Forelimb muscle (tissue), 1 donor: ENCODE measurements at places on chromosomes 2 and 18.

- no peak for DNase-seq
Observed at GRCh38 chr2:150472511-150472899, 15.0 kb downstream of the RND3 start.

- DNase-seq: no peak
Observed at GRCh38 chr18:25074925-25075324, 277.0 kb downstream of the ZNF521 start.

- DNase-seq: no peak
Observed at GRCh38 chr2:86420913-86421312, 20.3 kb upstream of the KDM3A start.

DNA sequence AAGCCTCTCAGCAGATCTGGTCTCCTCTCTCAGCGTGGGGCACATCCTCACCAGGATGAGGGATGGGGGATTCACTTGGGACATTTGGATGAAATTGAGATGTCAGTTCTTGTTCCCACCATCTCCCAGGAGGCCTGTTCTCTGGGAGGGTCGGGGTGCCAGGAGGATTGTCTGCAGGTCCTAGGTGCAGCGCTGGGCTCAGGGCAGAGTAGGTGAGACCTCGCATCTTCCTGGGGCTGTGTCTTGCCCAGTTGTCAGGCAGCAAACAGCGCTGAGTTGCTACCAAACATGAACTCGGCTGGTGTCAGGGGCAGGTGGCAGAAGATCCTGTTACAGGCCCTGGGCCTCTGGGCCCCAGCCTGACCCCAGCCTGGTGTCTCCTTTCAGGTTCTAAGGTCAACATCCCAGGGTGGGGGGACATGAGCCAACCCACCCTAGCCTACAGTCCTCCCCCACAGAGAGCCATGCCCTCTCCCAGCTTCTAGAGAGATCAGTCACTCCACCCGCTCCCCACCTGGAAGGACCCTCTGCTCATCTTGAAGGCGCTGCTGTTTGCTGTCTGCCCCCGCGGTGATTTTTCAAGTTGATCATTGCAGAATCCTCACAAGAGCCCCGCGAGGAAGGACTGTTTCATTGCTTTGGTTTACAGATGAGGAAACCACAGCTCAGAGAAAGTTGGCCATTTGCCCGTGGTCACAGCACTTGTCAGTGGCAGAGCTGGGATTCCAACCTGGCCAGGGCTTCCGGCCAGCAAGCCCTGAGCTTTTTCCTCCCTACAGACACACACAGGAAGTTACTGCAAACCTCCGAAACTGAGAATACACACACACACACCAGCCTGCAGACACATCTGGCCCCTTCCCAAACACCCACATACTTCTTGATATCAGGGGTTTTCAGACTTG is 83.9 kb downstream of the STPG4 start:
- no peak for DNase-seq

- DNase-seq: no peak
Observed at GRCh38 chr2:63058144-63058920, 7.7 kb downstream of the OTX1 start.

DNA sequence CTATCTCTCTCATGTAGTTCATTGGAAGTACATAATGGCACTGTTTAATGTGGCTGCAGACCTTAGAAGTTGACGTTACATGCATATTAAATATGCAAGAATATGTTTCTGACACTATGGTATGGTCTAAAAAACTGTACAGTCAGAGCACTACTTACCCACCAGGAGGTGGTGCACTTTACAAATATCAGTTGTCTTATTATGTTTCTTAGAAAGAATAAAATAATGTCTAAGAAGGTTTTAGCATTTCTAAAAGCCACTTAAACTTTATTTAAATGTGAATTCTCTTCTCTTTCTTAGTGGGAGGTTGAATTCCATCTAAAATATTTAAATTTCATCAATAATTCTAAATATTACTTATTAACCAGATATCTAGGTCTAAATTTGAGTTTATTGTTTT is 4.3 kb downstream of the TMEFF2 start:
- no peak for DNase-seq

DNA sequence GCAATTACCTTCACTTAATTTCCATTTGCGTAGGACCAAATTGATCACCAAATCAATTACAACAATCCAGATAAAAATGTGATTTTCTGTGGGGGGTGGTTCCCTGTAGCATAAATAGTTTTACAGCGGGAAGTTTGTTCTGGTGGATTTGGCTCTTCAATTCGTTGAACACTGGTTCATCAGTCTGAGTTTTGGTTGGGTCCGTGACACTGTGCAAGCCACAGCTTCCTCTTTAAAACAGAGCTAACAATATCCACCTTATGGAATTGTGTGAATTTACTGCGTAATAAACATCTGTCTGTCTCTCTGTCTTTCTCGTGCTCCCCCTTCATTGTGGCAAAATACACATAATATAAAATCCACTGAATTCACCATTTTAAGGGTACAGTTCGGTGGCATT is 310.8 kb downstream of the TGIF1 start:
- DNase-seq: no peak

- DNase-seq: no peak
Observed at GRCh38 chr2:233006648-233007047, 6.4 kb downstream of the NGEF start.

DNA sequence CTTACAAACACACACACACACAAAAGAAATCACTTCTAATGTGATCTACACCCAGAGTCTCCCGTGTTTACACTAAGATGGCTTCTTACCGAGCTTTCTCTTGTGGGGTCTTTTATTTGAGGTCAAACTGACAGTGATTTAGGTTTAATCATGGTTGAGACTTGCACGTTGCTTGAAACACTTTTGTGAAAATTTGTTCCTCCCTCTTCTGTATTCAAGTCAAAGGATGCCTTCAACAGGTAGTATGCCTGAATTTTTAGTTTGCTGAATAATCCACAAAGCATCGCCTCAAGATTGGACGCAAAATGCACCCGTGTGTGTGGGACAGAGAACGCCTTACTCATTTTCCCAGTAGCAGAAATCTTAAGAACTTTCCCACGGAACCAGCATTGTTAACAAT is 4.0 kb upstream of the ZNF516 start:
- DNase-seq: no peak

DNA sequence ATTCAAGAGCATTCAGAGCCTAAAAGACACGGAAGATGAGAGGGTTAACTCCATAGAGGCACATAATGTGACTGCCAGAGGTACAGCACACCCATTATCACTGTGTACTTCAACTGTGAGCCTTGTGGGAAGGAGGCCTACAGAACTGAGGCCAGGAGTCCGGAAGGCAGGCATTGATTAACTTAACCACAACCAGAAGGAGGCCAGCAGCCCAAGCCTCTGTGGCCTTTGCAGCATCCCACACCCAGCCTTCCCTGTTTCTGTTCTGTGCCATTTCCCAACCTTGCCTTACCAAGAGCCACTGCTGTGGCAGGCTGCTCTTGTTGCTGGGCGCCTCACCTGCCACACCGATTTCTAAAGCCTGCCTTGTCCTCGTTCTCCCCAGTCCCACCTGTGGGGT is 27.2 kb downstream of the SIGLEC15 start:
- DNase-seq: no peak

DNA sequence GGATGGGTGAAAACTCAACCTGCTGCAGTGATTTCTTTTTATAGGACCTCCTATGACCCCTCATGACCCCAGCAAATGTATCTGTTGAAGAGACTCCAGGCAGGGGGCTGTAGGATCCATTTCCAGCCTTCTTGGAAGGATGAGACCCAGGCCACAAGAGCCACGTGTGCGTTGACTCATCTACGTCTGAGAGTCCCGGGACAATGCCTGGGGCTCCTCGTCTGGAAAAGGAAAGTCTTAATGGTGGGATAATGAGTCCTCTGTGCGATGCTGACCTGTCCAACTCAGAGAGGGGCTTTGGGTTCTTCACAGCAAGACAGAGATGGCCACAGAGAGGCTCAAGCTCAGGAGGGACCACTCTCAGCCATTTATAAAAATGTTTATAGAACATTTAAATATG is 80.8 kb downstream of the SMIM21 start:
- no peak for DNase-seq

GRCh38 chr2:144596073-144596871 is 76.4 kb upstream of the ZEB2 start:
- DNase-seq: no peak

- no peak for DNase-seq
Observed at GRCh38 chr2:234703258-234703657, 206.4 kb upstream of the ARL4C start.

- DNase-seq: no peak
Observed at GRCh38 chr2:45843136-45843535, 191.7 kb downstream of the PRKCE start.

DNA sequence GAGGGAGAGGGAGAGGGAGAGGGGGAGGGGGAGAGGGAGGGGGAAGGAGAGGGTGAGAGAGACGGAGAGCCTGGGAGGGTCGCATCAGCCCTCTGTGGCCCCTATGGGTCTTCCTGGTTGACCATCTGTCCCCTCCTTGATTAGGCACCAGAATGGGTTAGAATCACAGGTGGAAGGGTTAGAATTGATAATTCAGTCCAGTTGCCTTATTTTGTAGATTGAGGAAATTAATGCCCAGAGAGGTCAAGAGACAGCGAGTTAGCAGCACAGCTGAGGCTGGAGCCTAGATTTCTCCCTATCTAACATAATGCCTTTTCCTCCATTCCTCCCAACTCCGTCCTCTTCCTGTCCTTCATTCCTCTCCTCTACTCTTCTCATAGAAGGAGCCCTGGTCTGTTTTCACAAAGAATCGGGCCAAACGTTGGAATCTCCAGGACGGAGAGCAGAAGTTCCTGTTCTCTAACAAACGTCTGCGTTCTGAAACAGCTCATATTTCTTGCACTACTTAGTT is 338 bp upstream of the THUMPD2 start:
- no peak for DNase-seq

DNA sequence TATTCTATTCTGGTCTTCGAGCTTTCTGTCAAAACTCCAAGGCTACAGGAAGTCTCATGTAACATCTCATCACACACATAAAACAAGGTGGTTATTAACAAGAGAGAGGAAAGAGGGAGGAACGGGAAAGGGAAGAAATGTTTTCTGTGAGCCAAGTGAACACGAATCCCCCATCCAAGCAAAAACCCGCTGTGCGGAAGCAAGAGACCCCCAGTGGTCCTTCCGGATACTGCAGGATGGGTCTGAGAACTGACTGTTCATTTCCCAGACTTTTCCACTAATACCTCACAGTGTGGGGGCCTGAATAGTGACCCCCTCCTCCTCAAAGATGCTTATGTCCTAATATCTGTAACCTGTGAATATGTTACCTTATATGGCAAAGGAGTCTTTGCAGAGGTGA is 19.0 kb upstream of the DIPK1C start:
- DNase-seq: no peak

DNA sequence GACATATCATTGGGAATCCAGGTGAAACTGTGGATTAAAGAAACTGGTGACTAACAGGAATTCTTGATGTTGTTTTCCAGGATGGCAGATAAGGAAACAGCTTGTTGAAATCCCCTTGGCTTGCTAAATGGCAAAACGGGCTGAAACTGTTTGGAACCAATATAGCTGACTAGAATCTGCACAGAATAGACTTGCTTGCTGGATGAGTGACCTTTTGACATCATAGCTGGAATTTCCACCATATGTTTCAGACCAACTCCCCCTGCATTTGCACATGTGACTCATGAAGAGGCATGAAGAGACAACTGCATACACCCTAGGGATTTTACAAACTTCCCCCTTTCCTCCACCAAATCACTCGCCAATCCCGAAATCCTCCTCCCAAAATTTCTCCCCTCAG is 87.7 kb upstream of the LYPD1 start:
- DNase-seq: no peak

DNA sequence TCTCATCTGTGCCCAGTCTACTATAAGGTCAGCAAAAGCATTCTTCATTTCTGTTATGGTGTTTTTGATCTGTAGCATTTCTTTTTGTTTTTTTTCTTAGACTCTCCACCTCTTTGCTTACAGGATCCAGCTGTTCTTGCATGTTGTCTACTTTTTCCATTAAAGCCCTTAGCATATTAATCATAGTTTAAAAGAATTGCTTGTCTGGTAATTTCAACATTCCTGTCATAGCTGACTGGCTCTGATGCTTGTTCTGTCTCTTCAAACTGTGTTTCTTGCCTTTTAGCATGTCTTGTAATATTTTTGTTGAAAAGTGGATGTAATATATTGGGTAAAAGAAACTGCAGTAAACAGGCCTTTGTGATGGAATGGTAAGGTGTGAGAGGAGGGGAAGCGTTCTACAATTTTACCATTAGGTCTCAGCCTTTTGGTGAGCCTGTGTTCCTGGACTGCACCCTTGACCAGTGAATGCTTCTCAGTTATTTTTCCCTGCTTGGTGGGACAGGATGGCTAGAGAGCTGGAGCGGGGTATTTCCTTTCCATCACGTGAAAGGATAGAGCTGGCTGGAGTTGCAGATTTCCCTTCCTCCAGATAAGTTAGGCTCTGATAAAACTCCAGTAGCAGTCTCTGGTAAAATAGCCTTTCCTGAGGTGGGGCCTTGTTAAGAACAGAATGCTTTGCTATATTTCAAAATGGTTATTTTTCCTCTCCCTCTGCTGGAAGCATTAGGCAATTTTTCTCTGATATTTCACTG is 65.4 kb downstream of the PLA2R1 start:
- DNase-seq: no peak

DNA sequence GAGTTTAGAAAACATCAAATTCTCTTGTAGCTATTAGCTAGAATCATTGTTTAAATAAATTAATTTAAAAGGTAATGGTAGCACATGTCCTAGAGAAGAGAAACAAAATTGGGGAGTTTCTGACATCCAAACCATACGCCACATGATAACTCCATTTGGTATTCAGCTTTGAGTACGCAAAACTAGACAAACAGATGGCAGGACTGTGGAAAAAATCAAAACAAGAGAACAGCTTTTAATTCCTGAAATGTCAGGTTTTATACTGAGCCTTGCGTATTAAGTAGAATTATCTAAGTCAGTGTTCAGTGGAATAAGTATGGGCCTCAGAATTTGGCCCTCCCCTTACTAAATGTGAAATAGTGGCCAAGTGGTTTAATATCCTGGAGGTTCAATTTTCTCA is 82.4 kb upstream of the PDE1A start:
- no peak for DNase-seq

DNA sequence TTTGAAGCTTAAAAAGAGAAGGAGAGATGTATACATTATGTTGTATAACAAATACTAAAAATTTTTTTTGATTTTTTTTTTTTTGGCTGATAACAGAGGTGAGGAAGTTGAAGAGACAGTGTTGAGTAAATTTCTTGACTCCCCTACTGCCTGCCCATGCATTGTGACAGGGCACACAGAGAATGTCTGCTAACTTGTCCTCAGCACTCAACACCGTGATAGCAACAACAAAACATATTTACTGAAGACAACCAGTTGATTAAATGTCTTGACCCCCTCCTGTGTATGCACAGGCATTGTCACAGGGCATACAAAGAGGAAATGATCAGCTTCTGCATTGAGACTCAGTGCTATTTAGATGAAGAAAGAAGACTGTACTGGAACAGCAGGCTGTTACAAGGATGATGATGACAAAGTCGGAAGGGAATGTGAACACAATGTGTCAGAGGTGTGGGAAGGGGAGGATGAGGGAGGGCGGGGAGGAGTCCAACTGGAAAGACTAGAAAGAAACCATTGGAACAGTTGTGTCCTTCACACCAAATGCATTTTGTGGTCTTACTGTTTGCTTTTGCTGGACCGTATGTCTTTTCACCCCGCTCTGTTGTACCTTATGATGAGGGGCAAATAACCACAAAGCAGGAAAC is 89.5 kb downstream of the CERS6 start:
- DNase-seq: no peak
